ENCODE measurements at places on chromosomes 16 and 17. TPM values are rescaled to one million over a fixed set of nuclear protein-coding genes. Genes with fewer than 3 reads are reported as not detected.

SERPINF2 gene
- 4.4 TPM for total RNA-seq

LPCAT2 gene
- total RNA-seq: 9.2 TPM

TPPP3 gene
- 19.5 TPM for total RNA-seq

TIMP2 gene
- 142 TPM for total RNA-seq

TGFB1I1 gene
- total RNA-seq: 182 TPM

ERN1 gene
- total RNA-seq: 9.0 TPM

HOXB4 gene
- total RNA-seq: 5.8 TPM

SLC13A2 gene
- not detected for total RNA-seq

CRYM gene
- total RNA-seq: 5.5 TPM

KRT27 gene
- total RNA-seq: not detected

PDIA2 gene
- total RNA-seq: 5.5 TPM

ELMO3 gene
- 1.7 TPM for total RNA-seq

ULK2 gene
- 31.3 TPM for total RNA-seq

ZDHHC1 gene
- total RNA-seq: 18.3 TPM

NPB gene
- total RNA-seq: 0.71 TPM

PERCC1 gene
- total RNA-seq: not detected

PAFAH1B1 gene
- 107 TPM for total RNA-seq

SEPTIN1 gene
- total RNA-seq: 2.4 TPM

ADAD2 gene
- total RNA-seq: 0.36 TPM

TPSG1 gene
- total RNA-seq: not detected

CES5A gene
- total RNA-seq: not detected

CA5A gene
- not detected for total RNA-seq

STH gene
- total RNA-seq: not detected

WBP2 gene
- 51.8 TPM for total RNA-seq

MYOCD gene
- 117 TPM for total RNA-seq

CHTF18 gene
- total RNA-seq: 7.7 TPM

SHISA9 gene
- total RNA-seq: 6.0 TPM

ASPA gene
- total RNA-seq: 8.0 TPM
